DMS79 (cell line): ENCODE measurements at places on chromosomes 5 and 9.
A peak's percentile ranks its signal among the peaks of the same experiment; 100 is the strongest.

GRCh38 chr5:155540000-155540595 lies 526.5 kb downstream of the KIF4B start:
- peak; percentile 74 for DNase-seq

- DNase-seq = no peak
These were observed 613.7 kb downstream of the PRELID2 start for GRCh38 chr5:145221416-145221815.

GRCh38 chr9:127559247-127559680 lies 52.8 kb upstream of the STXBP1 start:
- DNase-seq = no peak

DNA sequence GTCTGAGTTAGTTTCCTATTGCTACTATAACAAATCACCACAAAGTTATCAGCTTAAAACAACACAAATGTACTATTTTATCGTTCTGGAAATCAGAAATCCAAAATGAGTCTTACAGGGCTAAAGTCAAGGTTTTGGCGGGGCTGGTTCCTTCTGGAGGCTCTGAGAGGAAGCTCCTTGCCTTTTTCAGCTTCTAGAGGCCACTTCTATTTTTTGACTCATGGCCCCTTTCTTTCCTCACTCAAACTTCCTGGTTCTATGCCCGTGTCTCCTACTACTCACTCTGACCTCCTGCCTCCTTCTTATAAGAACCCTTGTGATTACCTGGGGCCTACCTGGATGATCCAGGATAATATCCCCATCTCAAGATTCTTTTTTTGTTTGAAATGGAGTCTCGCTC lies 48.2 kb downstream of the GABBR2 start:
- no peak for DNase-seq

DNA sequence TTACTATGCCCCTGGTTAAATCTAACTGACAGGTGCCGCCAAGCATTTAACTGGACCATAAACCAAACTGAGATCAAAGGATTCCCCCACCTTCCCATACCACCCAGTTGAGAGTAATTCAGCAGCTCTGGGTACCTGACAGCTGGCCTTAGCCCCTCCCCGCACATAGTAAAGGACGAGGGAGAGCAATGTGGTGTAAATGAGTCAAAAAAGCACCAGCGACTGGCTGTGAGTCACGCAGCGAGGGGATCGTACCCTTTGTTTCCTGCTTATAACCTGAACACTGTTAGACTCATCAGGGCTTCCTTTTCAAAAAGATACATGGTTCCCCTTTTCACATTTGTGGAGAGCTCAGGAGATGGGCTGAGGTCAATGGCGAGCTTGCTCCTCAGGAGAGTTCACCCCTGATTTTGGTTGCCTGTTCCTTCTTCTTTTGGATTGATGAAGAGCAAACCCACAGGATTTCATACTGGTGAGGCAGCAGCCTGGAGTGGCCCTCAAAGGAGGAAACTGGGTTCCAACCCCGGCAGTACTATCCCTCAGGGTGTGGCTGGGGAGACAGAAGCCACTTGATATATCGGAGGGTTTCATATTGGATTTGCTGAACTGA lies 71.5 kb downstream of the ANKRD33B start:
- DNase-seq = no peak

GRCh38 chr9:90801973-90802322 lies 329 bp downstream of the SYK start:
- DNase-seq = no peak

GRCh38 chr9:83027153-83027891 lies 35.6 kb downstream of the RASEF start:
- no peak for DNase-seq

GRCh38 chr5:32158679-32158975 lies 15.5 kb downstream of the GOLPH3 start:
- no peak for DNase-seq

GRCh38 chr9:133707065-133707762 lies 30.9 kb downstream of the SARDH start:
- no peak for DNase-seq

- no peak for DNase-seq
These were observed 122.9 kb downstream of the PDZD2 start for GRCh38 chr5:31761877-31762276.

DNA sequence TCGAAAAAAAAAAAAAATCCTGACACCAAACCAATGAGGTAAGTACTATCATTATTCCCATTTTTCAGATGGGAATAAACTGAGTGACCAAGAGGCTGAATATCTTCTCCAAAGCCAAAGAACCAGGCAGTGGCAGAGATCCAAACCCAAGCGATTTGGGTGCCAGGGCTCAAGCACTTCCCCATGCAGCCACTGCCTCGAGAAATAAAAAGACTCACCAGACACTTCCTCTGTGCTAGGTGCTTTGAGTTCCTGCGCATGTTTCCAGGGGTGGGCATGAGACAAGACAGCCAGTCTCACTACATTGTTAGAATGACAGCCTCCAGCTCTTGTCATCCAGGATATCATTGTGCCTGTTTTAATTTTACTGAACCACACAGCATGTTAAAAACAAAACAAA lies 2.3 kb upstream of the RPL26L1 start:
- no peak for DNase-seq

DNA sequence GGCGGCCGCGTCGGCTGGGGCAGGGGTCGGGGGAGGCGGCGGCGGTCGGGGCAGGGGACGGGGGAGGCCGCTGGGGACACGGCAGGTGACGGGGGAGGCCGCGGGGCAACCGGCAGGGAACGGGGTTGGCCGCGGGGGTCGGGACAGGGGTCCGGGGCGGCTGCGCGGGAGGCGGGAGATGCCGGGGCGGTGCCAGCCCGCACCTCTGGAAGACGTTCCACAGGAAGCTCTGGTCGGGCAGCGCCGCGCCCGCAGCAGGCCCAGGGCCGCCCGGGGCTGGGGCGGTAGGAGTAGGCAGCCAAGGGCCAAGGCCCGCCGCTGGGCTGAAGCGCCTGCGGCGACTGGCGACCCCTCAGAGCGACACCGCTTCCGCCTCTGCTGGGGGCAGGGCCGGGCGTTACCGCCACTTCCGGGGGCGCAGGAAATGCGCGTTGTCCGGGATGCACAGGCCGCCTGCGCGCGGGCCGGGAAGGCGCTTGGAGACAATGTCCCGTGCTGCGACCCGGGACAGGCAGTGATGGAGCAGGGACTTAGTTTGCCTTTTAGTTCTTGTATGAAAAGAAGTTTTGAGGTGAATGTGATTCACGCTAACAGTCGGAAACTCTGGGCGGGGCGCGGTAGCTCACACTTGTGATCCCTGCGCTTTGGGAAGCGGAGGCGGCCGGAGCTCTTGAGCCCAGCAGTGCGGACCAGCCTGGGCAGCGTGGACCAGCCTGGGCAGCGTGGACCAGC lies 110.0 kb upstream of the LPCAT1 start:
- peak; percentile 27 for DNase-seq

GRCh38 chr9:83965350-83966208 lies 14.4 kb downstream of the HNRNPK start:
- no peak for DNase-seq

GRCh38 chr5:67317603-67318002 lies 121.0 kb upstream of the CD180 start:
- no peak for DNase-seq

DNA sequence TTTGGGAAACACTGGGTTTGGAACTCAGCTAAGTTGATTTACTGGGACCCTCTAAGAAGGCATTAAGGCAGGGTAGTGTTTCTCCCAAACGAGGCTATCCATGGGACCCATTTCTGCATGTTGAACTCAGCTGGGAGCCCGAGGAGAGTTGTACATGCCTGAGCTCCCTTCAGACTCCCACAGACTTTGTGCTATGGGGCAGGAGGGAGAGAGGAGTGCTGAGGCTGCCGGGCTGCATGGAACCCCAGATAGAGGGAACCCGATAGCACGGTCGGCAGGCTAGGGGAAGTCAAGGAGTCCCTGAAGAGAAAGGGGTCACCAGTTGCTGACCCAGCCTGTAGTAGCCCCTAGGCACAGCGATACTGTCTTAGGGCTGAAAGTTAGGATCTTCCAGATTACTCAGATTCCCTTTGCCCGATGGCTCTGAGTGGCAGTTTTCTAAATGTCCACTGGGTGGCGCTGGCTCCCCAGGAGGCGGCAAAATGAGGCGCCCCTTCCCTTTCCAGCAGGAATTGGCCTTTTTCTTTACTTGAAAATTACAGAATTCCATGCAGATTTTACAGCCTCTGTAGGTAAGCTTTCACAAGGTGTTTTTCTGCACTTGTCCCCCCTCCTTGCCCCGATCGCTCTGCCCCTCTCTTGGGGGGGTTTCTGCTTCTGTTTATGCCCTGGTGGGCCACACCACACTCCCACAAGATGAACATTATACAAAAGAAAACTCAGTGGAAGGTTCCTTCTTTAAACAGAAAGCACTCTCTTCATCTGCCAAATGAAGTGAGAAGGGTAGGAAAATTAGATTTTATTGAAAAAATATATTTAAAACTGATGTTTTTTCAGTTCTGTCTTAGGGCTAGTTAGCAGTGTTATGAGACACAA lies 17.8 kb downstream of the NANS start:
- DNase-seq = peak; percentile 0

DNA sequence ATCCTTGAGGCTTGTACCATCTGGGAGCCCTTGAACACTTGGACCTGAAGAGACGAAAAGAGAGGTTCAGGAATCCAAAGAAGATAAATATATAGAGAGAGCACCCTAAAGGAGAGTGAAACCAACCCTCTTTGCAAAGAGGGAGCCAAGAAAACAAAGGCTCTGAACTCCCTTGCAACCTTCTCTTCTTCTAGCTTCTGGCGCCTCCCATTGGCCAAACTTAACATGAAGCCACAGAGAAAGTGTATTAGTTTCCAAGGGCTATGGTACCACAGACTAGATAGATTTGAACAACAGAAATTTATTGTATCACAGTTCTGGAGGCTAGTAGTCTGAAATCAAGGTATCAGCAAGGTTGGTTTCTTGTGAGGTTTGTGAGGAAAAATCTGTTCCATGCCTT lies 175.1 kb downstream of the HCN1 start:
- DNase-seq = no peak

DNA sequence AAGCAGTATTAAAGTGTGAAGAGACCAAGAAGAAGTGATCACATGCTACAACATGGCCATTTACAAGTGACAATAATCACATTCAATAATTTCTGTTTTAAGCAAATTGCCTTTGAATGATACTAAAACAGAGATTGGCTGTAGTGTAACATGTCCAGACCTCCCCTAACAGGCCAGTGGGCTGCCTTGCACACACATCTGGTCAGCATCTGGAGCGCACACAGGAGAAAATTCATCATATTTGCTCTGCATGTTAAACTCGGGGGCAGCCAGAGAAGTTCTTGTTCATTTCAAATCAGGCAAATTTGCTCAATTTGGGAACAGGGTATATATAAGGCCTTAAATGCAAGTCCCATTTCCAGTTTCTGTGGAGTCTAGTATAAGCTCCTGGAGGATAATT lies 111.1 kb upstream of the FBXL7 start:
- DNase-seq = no peak

GRCh38 chr9:75105019-75105540 lies 16.8 kb downstream of the OSTF1 start:
- DNase-seq = no peak

- DNase-seq = no peak
These were observed 10.5 kb downstream of the GPBP1 start for GRCh38 chr5:57184322-57184721.

DNA sequence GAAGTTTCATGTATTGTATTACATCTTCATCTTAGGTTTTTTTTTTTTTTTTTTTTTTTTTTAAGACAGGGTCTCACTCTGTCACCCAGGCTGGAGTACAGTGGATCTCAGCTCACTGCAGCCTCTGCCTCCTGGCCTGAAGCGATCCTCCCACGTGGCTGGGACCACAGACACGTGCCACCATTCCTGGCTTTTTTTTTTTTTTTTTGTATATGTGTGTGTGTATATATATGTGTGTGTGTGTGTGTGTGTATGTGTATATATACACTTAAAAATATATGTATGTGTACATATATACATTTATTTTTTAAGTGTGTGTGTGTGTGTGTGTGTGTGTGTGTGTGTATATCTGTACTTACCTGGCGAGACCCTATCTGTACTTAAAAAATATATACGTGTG lies 6.6 kb downstream of the DMXL1 start:
- DNase-seq = no peak

DNA sequence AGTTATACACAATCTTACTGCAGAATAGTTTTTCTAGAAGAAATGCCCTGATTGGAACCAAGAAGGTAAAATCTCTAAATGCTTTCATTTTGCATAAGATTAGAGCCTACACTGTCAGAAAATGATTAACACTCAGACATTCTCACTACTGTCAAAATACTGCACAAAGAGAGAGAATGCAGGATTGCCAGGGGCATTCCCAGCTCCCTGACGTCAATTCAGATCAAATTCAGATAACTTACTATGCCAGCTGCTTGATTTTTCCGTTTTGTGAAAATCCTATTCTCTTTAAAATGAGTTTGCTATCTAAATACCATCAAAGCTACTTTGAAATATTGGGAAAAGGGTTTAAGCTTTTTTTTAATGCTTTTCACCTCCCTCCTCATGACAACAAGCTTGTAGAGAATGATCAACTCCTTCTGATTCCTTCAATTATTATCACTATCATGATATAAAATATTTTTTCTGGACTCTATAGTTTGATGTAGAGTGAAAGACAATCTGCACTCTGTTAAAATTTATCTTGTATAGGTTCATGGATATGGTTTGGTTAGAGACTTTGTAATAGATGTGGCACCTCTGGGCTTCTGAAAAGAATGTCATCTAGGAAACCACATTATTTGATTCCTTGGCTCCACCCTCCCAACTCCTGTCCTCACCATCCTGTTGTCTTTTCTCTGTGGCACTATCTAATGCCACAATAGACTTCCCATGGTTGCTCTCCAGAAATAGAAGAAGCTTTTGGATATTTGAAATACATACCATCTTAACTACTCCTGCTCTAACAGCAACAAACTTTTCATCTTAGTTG lies 407.7 kb downstream of the PDE4D start:
- DNase-seq = no peak

- no peak for DNase-seq
These were observed 103.5 kb downstream of the NDUFAF2 start for GRCh38 chr5:61048534-61048933.

DNA sequence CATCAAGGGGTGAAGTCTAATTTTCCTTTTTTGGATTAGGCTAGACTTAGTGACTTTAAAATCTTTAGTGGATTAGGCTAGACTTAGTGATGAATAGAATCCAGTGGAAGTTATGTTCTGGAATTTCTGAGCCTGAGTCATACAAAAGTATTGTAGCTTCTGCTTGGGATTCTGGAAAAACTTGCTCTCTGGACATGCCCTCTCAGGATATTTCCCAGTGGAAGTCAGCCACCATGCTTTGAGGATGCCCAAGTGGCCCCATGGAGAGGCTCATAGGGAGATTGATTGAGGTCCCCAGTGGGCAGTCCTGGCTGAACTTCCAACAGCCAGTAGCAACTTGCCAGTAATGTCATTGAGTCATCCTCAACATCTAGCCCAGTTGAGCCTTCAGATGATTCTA lies 112.4 kb upstream of the PRLR start:
- no peak for DNase-seq

GRCh38 chr9:105206496-105206820 lies 38.0 kb upstream of the SLC44A1 start:
- peak; percentile 18 for DNase-seq

DNA sequence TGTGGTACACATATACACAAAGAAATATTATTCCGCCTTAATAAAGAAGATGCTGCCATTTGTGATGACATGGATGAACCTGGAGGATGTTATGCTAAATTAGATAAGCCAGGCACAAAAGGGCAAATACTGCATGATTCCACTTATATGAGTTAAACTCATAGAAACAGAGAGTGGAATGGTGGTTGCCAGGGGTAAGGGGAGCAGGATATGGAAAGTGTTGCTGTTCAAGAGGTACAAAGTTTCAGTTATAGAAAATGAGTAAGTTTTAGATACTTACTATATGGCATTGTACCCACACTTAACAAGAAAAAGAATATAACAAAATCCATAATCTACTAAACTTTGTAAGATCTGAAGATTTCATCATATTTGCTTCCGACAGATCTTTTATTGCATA lies 252.2 kb downstream of the SYK start:
- DNase-seq = no peak

GRCh38 chr9:122333169-122333808 lies 37.5 kb upstream of the PTGS1 start:
- DNase-seq = no peak
